ENCODE measurements at places on chromosomes 3 and 15.

- DNase-seq, result no peak
Observed at GRCh38 chr3:36944641-36945270, at the start of gene TRANK1. TRANK1 (minus strand) TSS chr3:36945054; CDS start chr3:36944809, 245 bp downstream.

- DNase-seq, result no peak
Observed at GRCh38 chr15:78789615-78790014, 21.6 kb downstream of the ADAMTS7 start.

DNA sequence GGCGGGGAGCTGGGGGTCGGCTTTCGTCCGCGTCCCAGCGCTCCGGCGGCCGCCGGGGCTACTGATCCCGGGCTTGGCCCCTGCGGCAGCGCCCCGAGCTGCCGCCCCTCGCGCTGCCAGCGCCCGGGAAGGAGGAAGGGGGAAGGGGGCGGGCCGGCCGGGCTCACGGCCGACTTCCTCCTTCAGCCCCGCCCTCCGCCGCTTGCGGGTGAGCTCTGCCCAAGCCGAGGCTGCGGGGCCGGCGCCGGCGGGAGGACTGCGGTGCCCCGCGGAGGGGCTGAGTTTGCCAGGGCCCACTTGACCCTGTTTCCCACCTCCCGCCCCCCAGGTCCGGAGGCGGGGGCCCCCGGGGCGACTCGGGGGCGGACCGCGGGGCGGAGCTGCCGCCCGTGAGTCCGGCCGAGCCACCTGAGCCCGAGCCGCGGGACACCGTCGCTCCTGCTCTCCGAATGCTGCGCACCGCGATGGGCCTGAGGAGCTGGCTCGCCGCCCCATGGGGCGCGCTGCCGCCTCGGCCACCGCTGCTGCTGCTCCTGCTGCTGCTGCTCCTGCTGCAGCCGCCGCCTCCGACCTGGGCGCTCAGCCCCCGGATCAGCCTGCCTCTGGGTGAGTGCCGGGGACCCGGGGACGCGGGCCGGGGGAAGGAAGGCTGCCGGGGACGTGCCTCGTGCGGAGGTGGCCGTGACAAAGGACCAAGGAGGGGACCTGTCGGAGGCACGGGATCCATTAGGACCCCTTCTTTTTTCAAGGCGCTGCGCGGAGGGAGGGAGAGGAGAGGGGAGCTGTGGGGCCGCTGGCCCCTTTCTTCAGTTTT, at the start of gene SEMA4B:
Gene SEMA4B, plus strand, starts transcription at position 201 of the 814 bp plus-strand sequence. Its CDS starts 249 bp downstream, at position 450.
- DNase-seq, result peak; percentile 52

DNA sequence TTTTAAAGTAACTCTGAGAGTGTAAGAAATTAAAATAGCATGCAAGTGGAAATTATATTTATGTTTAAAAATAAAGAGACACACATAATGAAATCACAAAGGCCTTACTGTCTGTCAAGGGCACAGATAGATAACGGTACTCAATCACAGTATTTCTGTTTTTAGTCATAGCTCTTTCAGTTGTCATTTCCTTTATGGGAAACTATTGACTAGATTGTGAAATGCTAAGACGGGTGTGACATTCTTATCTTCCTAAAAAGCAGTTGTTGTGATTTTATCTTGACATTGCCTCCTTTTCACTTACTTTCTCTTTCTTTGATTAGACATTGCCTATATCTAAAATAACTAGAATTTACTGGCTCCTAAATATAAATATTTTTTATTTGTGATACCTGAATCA, 100.1 kb upstream of the PLSCR5 start:
- no peak for DNase-seq

DNA sequence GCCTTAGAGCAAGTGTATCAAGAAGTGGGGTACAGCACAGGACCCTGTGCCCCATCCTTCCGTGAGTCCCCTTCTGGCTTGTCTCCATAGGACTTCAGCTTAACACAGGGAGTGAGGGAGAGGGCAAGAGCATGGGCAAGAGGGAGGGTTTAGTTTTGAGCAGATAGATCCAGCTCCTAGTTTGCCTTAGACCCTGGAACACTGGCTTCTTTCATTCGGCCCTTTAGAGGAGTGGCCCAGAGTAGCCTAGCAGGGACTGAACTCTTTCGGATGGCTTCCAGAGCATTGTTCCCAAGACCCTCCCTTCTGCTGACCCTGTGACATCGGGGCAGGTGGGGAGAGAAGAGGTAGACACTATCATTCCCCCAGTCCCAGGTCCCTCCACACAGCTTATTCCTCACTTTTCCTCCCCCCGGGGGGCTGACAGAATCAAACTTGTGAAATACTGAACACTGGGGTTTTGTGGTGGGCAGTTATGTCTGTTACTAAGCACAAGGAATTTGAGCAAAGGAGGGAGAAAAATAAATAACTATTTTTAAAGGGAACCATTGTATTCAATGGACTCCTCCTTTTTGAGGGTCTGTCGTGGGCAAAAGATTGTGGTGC, 289.6 kb upstream of the C2CD4B start:
- no peak for DNase-seq

GRCh38 chr3:26964836-26965235, 342.3 kb downstream of the LRRC3B start:
- DNase-seq, result no peak
